ENCODE measurements at places on chromosomes 11 and 22. TPM values are rescaled to one million over a fixed set of nuclear protein-coding genes. Genes with fewer than 3 reads are reported as not detected.
A peak's percentile ranks its signal among the peaks of the same experiment; 100 is the strongest.

Gene SHANK3
- not detected for polyA plus RNA-seq

Gene TNNT3
- polyA plus RNA-seq: not detected

GRCh38 chr11:119361941-119362725, 15.6 kb upstream of the MFRP start:
- no peaks in the 10 kb centered on the region for H3K36me3 ChIP-seq
- no peak overlapping the region for H3K27ac ChIP-seq
- no peak for DNase-seq

DNA sequence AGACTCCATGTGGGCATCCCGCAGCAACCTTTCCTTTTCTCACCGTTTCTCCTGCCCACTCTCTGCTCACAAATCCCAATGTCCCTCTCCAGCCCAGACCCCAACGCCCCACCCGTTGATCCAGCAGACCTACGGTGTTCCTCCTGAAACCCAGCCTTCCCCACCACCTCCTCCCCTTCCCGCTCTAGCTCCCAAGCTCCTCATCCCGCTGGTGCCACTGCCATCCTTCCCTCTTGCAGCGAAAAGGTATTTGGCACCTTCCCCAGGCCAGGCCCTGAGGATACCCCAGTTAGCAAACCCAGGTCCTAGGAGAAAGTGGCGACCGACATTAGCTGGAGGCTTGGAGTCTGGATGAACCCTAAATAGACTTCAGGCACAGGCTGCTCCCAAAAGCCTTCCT, 84.0 kb upstream of the RTL6 start:
- no peak overlapping the region for H3K4me3 ChIP-seq
- H3K36me3 ChIP-seq: no peaks in the 10 kb centered on the region
- no peaks in the 10 kb centered on the region for H3K27me3 ChIP-seq
- H3K4me1 ChIP-seq: no peaks in the 10 kb centered on the region
- no peak for DNase-seq

- H3K4me1 ChIP-seq: peaks cover 47% of the 10 kb centered on the region
- peak overlapping the region; percentile 82 for H3K4me3 ChIP-seq
- peak overlapping the region; percentile 64 for H3K27ac ChIP-seq
- H3K27me3 ChIP-seq: no peaks in the 10 kb centered on the region
- peak; percentile 61 for DNase-seq
- H3K36me3 ChIP-seq: no peaks in the 10 kb centered on the region
Observed at GRCh38 chr22:36386351-36386899, 1.3 kb downstream of the MYH9 start.

- H3K36me3 ChIP-seq: no peaks in the 10 kb centered on the region
- no peak overlapping the region for H3K4me3 ChIP-seq
- no peak overlapping the region for H3K27ac ChIP-seq
- no peak for DNase-seq
- H3K27me3 ChIP-seq: no peaks in the 10 kb centered on the region
Observed at GRCh38 chr11:117375960-117376359, 48.3 kb downstream of the CEP164 start.

DNA sequence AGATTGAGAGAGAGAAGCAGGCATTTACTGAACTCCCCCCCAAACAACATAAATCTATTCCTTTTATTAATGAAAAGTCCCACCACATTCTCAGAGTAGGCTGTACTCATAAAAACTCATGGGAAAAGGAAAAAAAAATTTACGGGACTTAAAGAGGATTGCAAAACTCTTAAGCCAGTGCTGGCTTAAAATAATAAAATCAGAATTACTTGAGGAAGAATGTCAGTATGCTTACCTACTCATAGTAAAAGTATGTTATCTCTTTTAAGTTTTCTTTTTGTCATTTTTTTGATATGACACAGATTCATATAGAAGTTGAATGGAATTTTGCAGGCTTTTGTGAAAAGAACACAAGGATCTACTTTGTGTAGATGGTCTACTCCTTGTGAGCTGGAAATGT, 126.3 kb downstream of the LUZP2 start:
- H3K4me3 ChIP-seq: no peak overlapping the region
- no peaks in the 10 kb centered on the region for H3K36me3 ChIP-seq
- H3K4me1 ChIP-seq: no peaks in the 10 kb centered on the region
- no peaks in the 10 kb centered on the region for H3K27me3 ChIP-seq

DNA sequence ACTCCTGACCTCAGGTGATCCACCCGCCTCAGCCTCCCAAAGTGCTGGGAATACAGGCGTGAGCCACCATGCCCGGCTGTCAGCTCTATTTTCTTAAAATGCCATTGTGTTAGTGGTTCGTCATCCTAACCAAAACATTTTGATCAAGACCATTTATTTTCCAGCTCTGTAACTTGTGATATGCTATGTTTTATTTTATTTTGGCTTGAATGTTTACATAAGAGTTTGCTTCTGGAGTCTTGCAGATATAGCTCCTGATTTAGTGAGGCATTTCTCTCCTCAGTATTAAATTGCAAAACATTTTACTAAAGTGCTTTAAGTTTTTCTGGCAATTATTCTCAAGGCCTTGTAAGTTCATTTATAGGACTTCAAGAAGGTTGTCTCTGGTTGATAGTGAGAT, 4.4 kb downstream of the EP300 start:
- H3K36me3 ChIP-seq: no peaks in the 10 kb centered on the region
- no peak overlapping the region for H3K4me3 ChIP-seq
- H3K27me3 ChIP-seq: no peaks in the 10 kb centered on the region
- H3K27ac ChIP-seq: no peak overlapping the region
- no peak for DNase-seq

DNA sequence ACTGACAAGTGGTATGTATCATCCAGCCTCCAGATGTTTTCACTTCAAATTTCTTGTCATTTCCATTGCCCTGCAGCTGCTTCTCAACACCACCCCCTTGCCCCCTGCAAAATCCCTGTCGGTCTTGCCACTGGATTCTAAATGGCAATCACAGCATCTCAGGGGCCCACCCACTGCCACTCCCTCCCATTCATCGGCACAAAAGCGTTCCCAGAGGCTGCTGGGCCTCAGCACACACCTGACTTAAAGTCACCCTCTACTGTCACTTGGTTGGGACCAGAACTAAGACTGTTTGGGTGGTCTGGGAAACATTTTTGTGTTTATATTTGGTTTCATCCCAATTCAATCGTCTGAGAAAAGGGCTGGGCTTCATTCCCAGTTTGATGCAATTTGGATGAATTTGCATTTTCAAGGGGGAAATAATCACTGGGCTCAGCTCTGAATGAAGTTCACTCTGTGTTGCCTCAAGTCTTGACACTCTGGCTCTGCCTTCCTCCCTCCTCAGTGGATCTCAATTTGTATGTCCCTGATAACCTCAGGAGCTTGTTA, 27.1 kb downstream of the SYT13 start:
- DNase-seq: no peak
- H3K36me3 ChIP-seq: no peaks in the 10 kb centered on the region
- H3K27me3 ChIP-seq: no peaks in the 10 kb centered on the region
- no peaks in the 10 kb centered on the region for H3K4me1 ChIP-seq

GRCh38 chr11:34105957-34106504, 602 bp downstream of the NAT10 start:
- peak overlapping the region; percentile 92 for H3K27ac ChIP-seq
- no peak for DNase-seq
- H3K4me1 ChIP-seq: peaks cover 25% of the 10 kb centered on the region
- H3K27me3 ChIP-seq: no peaks in the 10 kb centered on the region

DNA sequence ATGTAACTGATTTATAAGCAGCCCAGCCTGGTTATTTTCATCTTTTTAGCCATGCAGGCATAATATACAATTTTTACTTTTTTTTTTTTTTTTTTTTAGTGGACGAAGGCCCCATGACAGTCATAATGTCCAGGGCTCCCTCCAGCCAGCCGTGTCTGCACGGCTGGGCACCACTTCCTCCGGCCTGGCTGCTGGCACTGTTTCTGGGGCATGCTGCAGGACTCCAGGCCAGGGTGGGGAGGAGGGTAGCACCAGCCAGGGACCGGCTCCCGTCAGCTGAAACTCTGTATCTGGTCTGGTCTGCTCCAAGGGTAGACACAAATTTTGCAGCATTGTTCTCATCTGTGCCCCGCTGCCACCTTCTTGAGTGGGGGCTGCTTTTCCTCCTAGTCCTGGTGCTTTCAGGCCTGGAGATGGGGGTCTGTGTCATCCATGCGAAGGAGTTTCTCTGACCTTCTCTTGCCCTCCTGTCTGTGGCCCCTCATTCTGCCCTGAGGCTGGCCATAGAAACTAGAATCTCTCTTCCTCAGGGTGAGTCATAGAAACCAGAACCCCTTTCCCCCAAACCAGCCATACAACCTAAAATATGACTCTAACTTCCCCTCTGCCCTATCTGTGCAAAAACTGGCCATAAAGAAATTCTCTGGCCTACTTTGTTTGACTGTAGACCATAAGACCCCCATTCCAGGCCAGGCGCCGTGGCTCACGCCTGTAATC, 9.2 kb upstream of the RRP7A start:
- H3K36me3 ChIP-seq: no peaks in the 10 kb centered on the region
- H3K4me1 ChIP-seq: peaks cover 4% of the 10 kb centered on the region
- no peak for DNase-seq
- H3K27me3 ChIP-seq: no peaks in the 10 kb centered on the region
- H3K4me3 ChIP-seq: no peak overlapping the region

DNA sequence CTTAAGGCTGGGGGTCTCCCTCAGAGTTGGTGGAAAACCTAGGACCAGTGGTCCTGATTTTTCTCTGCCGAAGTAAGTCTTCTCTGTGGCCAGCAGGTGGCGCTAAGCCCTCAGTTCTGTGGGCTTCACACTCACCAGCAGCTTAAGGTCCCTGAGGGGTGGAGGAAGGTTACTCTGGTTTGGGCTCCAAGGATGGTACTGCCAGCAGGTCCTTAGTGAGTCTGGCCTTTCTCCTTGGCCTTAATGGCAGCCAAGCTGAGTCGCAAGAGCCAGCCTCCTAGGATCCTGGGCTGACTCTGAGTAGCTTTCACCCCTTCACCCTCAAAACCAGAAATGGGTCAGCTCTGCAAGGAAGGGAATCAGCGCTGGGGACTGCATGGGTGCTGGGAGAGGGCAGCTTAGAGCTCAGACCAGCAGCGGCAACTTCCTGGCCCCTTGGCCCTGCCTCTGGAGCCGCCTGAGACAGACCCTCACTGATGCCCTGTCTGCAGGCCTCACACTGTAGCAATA, 4.4 kb downstream of the KCNJ11 start:
- no peak overlapping the region for H3K4me3 ChIP-seq
- no peaks in the 10 kb centered on the region for H3K36me3 ChIP-seq
- H3K27ac ChIP-seq: no peak overlapping the region
- H3K4me1 ChIP-seq: no peaks in the 10 kb centered on the region
- H3K27me3 ChIP-seq: no peaks in the 10 kb centered on the region
- peak; percentile 65 for DNase-seq

DNA sequence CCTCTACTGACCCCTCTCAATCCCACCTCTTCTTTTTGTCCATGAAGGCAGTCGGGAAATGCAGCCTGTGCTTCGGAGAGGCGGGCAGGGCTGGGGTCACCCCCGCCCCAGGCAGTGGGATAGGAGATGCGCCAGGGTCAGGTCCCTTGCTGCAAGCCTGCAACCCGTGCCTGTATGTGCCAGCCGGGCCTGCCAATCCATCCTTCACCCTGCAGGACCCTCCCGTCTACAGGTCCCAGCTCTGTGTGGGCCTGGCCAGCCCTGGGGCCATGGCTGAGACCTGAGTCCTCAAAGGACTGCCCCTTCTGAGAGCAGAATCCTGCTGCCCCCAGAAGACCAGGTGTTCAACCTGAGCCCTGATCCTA, 10.9 kb downstream of the ASCL2 start:
- no peaks in the 10 kb centered on the region for H3K4me1 ChIP-seq
- H3K36me3 ChIP-seq: no peaks in the 10 kb centered on the region
- DNase-seq: no peak
- H3K27ac ChIP-seq: no peak overlapping the region
- H3K4me3 ChIP-seq: no peak overlapping the region
- no peaks in the 10 kb centered on the region for H3K27me3 ChIP-seq

DNA sequence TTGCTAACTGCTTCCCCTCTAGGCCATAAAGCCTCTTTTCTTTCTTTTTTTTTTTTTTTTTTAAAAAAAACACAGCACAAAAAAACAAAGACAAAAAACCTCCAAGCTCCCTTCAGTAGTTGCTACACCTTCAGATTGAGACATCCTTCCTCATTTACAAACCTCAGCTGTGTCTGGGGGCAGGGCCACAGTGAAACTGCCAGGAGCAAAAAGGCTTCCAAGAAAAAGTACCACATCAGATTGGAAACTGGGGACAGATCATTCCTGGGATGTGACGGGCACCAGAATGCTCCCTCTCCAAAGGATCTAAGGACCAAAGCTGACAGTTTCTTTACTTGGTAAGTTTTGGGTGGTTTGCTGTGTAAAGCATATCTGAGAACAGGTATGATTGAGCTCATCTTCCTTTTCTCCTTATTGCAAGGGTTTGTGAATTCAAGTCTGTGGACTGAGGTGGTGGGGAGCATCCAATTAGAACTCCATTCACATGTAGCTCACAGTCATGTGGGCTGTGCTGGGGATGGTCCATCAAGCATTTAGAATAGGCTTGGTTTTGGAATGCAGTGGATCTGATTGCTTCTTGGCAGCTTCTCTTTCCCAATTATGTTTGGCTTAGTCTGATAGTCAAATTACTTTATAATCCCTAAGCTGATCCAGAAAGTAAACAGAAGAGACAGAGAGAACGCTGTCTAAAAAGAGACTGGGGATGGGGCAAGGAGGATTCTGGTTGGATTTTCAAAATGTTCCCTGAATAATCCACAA, 705 bp downstream of the BBOX1 start:
- H3K27ac ChIP-seq: no peak overlapping the region
- no peaks in the 10 kb centered on the region for H3K4me1 ChIP-seq
- no peaks in the 10 kb centered on the region for H3K36me3 ChIP-seq

GRCh38 chr22:26316732-26317285, 112.3 kb upstream of the ASPHD2 start:
- no peak overlapping the region for H3K27ac ChIP-seq
- no peak overlapping the region for H3K4me3 ChIP-seq
- H3K27me3 ChIP-seq: no peaks in the 10 kb centered on the region
- no peaks in the 10 kb centered on the region for H3K36me3 ChIP-seq
- no peaks in the 10 kb centered on the region for H3K4me1 ChIP-seq
- DNase-seq: no peak

DNA sequence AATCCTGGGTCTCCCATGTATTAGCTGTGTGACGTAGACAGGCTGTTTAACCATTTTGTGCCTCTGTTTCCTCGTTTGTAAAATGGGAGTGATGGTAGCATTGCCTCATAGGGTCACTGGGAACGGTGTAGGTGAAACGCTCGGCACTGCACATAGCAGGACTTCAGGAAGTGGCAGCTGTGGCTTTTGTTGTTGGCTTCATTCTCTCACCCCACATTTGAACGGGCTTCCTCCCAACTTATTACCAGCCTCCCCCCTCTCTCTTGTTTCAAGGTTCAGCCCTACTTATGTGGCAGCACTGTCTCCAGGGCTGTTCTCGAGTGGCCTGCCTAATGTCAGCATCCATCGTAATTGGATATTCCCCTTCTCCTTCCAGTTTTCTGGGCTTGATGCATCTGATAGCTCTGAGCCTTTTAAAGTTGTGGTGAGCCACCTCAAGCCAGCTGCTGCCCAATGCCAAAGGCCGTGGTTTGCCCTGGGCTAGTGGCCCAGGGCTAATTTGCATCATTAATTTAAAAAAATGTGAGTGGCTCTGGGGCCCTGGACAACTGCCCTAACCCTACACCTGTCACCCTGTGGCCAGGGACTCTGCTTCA, 217.8 kb upstream of the TBCEL start:
- no peaks in the 10 kb centered on the region for H3K27me3 ChIP-seq
- H3K36me3 ChIP-seq: no peaks in the 10 kb centered on the region
- no peak overlapping the region for H3K4me3 ChIP-seq

Data from CD8-positive, alpha-beta memory T cell (primary cell).